ENCODE measurements at places on chromosomes 13 and 19.
A peak's percentile ranks its signal among the peaks of the same experiment; 100 is the strongest.

GRCh38 chr13:49314344-49314882 lies 66.7 kb downstream of the CDADC1 start:
- DNase-seq, result no peak

GRCh38 chr13:84455143-84455905 lies 573.0 kb upstream of the SLITRK1 start:
- DNase-seq, result no peak

DNA sequence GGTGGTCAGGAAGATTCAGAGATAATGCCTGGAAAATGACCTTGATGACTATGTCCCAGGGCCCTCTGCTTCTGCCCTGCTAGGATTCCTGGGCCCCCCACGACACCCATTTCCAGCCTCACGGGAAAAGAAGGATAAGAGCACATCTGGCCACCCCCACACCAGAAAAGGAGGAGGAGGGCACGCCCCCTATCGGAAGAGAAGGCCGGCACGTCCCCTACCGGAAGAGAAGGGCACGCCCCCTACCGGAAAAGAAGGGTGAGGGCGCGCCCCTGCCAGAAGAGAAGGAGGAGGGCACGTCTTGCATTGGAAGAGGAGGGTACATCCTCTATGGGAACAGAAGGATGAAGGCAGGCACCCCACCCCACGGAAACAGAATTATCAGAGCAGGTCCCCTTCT lies 84.3 kb downstream of the IER2 start:
- peak; percentile 87 for DNase-seq

GRCh38 chr19:43804432-43804831 lies 2.2 kb upstream of the LYPD5 start:
- DNase-seq, result peak; percentile 35

GRCh38 chr13:67017276-67017675 lies 212.9 kb downstream of the PCDH9 start:
- no peak for DNase-seq

GRCh38 chr13:45542878-45543277 lies 72.7 kb downstream of the ERICH6B start:
- no peak for DNase-seq

DNA sequence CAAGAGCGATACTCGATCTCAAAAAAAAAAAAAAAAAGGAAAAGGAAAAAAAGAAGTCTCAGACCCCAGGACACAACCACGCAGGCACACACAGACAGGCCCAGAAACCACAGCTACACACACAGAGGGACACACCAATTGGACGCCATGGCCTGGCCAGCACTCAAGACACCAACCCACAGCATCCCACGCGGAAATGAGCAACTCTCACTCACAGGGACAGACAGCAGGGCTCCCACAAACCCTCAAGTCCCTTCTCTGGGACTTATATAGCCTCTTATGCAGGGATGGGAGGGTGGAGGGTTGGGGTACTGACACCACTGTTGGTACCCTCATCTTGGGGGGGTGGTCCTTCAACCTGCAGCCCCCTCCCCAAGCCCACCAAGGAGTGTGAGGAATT lies 5.9 kb downstream of the NOTCH3 start:
- no peak for DNase-seq

DNA sequence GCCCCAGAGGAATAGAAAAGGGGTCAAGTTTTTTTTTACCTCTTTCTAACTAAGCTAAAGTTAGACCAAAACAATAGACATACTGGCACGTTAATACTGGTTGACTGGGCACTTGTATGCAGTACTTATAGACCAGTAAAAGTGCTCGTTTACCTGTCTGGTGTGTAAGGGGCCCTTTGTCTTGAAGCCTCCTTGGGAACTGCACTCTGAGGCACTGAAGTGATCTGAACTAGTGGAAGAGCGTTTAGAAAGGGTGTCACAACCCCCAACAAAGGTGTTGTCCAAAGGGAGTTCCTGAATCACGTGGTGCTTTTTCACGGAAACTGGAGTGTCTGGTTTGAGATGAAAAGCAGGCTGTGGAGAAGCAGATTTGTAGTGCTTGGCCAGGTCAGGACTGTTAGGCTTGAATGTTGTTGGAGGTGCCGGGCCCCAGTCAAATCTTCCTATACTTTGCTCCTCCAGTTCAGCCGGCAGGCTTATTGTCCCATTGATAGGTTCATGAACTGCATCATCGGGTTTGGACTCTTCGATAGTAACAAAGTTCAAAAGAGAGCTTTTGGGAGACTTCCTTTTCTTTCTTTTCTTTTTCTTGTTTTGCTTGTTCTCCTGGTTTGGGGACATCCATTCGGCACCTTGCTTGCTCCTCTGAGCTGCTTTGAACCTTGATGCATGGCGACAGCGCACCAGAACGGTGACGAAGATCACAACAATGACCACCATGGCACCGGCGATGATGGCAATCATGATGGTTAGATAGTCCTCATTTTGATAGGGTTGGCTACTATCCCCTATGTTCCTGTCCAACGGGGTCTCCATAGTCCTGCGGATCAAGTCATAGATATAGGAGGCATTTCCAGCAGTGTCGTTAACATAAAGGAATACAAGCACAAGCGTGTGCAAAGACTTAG lies 4.6 kb downstream of the PCDH9 start:
- DNase-seq, result no peak

- peak; percentile 64 for DNase-seq
Measured at GRCh38 chr19:13463296-13463695, 43.0 kb downstream of the CACNA1A start.

DNA sequence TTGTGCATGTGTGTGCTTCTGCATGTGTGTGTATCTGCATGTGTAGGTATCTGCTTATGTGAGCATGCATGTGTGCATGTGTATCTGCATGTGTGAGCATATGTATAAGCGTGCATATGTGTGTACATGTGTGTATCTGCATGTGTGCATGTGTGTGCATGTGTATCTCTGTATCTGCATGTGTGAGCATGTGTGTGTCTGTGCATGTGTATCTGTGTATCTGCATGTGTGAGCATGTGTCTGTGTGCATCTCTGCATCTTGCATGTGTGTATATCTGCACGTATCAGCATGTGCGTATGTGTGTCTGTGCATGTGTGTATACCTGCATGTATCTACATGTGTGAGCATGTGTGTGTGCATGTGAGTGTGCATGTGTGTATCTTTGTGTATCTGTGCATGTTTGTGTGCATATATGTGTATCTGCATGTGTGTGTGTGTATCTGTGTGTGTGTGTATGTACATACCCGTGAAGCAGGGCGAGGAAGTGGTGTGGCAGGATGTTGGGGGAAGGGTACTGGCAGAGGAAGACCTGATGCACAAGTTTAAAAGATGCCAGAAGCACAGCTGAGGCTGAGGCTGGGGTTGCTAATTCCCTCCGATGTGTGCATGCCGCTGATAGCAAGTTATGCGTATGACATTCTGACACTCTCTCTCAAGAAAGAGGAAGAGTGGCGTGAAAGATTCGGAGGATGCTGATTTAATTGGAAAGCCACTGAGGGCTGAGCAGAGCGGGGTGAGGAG lies 64.2 kb downstream of the TEX29 start:
- DNase-seq, result no peak

DNA sequence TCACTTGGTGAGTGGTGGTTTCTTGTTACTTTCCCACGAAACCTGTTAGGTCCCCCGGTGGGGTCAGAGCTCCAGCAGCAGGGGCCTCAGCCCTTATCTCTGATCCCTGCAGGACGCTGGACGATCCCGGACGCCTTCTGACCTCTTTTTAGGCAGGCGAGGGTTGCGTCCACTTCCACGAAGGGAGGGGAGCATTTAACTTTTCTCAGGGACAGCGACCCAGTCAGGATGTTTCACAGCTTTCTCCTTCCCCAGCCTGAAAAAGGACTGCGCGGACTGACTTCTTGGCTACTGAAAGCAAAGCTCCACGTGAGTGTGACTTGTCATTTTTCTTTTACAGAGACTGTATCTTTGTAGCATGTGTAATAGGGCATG lies 692 bp downstream of the ZNF234 start:
- peak; percentile 17 for DNase-seq

DNA sequence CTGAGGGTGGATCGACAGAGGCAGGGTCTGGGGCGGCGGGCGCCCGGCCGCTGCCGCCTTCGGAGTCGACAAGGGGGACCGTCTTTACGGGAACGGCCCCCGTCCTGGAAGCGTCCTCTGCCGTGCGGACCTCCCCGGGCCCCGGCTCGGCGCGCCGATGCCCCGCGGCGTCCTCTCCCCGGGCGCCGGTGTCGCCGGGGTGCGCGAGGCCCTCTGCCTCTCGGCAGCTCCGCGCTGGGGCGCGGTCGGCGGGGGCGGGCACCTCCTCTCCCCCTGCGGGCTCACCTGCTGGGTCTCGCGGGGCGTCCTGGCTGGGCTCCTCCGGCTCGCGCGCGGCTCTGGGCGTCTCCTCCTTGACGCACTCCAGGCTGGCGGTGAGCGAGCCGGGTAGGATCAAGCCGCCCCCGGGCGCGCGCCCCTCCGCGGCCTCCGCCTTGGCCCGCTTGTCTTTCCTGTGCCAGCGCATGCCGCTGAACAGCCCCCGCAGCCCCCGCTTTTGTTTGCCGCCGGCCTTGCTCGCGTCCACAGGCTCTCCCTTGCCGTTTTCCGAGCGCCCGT lies 1.5 kb downstream of the AMER2 start:
- DNase-seq, result peak; percentile 85

DNA sequence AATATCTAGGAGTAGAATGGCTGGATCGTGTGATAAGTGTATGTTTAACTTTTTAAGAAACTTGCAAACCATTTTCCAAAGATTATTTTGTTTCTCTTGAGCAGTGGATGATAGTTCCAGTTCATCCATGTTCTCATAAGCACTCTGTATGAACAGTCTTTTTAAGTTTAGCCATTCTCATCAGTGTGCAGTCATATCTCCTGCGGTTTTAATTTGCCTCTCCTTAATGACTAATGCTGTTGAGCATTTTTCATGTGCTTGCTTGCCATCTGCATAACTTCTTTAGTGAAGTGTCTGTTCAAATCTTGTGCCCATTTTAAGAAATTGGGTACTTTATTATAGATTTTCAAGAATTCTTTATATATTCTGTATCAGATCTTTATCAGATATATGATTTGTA lies 58.6 kb downstream of the WASF3 start:
- no peak for DNase-seq

- DNase-seq, result no peak
Measured at GRCh38 chr19:18603958-18604819, 2.4 kb downstream of the CRLF1 start.

DNA sequence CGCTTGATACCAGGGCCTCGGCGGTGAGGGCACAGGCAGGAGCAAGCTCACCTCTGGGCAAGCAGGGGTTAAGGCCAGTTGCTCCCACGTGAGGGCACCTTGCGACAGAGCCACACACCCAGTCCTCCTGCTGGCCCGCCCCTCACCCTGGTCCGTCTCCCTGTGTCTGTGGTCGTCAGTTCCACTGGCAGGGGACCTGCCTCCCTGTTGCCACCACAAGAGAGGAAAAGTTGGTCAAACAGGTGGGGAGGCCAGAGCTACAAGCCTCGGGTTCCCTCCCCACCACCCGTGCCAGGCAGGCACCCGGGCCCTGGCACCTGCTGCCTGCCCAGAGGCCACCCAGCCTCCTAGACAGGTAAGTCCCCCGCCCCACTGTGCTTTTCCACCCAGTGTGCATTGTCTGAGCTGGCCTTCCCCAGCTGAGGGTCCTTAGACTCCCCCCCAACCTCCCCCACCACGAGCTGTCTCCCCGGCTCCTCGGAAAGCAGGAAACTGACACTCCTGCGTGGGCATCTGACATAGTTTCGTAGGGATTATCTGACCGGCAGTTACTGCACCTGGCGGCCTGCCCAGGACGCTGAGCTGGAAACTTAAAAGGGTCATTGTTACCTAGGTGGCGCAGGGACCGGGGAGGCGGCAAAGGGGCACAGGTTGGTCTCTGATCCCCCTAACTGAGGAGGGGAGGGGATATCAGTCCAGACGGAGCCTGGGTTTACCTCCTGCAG lies at the start of gene TJP3:
TSS of gene TJP3 (plus strand) at position 178 of the 725 bp plus-strand sequence. CDS start 20,049 bp downstream, outside the sequence.
- DNase-seq, result no peak

DNA sequence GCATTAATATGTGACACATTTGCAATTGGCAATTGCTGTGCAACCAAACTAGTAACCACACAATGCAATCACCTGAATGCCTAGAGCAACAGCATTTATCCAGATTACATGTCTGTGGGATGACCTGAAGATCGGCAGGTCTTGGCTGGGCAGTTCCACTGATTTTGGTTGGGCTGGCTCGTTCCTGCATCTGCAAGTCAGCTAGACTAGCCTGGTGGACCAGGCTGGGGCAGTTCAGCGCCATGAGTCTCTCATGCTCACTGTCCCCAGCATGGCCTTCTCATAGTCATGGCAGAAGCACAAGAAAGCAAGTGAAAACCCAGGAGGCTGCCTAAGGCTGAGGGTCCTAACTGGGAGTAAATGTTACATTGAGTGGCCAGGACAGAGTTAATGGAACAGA lies 229.1 kb upstream of the TSHZ3 start:
- DNase-seq, result no peak

DNA sequence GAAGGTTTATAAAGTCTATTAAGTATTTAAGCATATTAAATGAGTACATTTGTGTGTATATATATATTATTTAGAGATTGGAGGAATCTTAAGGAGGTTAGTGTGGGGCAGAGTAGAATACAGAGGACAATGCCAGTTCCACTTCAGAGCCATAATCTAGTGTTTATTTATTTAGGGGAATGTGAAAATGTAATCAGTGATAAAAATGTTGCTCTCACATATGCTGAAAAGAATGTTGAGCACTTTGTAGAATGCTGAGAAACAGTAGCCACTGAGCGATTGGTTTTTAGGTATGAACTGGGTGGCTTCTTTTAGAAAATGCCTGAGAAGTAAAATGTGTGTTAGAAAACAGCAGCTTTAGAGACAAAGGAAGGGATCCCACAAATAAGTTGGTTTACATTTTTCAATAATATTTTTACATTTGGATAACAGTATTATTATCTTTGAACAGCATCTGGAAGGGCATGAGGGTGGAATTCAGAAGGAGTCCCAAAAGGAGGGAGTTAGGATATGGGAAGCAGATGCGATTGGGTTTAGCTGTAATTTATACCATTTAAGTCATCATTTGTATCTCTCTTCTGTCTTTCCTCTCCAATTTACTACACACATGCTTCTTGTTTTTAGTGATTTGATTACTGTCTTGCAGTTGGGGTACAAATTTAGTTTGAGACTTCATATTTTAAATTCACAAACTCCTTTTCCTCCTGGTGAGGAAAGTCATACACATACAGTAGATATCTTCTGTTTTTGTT lies 68.6 kb downstream of the NDFIP2 start:
- no peak for DNase-seq

All from A673 (cell line).